ENCODE measurements at places on chromosomes 5 and 9.

GRCh38 chr9:37378613-37379004 lies 43.9 kb upstream of the GRHPR start:
- no peak for DNase-seq

DNA sequence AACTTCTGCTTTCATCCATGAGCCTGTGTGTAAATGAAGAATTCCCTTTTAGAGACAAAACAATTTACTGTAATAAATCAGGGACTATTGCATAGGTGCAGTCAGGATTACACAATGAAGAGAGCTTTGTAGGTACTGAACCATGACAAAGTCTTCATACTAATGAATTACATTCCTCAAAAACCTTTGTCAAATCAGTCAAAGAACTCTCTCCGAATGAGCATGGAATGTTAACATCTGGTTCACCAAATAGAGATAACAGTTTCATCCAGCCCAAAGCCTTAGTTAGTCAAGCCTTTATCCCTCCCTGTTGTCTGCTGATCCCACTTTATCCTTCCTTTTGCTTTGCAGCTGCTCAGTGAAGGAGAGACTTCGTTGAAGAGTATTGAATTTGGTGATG lies 62.9 kb upstream of the DMRTA1 start:
- no peak for DNase-seq

DNA sequence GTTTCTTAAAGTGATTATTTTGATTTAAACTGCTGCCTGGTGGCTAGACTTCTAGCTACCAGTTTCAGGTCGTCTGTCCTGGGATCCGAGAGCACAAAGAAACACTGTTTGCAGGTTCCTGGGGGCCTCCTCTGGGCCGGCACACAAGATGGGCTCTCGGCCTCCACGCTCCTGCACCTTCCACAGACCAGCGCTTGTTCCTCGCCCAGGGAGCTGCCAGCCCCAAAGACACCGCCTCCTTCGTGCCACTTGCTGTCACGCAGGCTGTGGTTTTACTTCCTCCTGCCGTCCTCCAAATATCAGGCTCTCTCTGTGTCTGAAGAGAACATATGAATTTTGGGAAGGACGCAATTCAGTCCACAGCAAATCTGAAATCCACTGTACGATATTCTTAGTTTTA lies 105.8 kb downstream of the ROR2 start:
- DNase-seq = no peak

DNA sequence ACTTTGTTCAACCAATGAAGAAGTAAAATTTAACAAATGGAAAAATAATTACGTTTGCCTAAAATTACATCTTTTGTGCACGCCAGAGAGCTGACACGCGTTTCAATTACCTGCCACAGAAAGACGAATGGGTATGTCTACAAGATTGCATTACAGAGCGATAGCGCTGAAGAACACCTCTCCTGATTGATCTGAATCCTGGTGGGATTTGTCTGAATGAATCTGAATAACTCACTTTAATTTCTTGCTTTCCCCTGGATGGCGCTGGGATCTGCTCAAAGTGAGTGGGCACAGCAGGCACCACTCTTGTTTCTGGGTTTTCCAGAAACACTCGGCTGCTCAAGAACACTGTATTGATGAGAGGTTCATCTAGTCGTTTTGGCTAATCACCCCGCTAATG lies 148.8 kb upstream of the TBC1D2 start:
- DNase-seq = no peak

DNA sequence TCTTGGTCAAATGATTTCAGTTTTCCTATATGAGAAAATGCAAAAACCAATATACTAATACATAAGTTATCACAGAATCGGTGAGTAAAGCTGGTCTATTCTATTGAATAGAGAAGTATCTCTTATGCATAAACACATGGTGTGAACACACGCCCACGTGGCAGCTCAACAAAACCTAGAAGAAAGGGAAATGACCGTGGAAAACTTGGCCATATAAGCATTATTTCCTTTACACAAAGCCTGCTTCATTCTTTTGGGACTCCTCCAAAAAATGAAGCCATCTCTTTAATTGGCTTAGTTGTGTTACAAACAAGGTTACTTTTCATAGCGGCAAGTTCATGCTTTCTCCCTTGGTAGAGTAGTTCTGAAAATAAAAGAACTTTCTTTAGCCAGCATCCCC lies 183.2 kb downstream of the TMEM161B start:
- DNase-seq = no peak

DNA sequence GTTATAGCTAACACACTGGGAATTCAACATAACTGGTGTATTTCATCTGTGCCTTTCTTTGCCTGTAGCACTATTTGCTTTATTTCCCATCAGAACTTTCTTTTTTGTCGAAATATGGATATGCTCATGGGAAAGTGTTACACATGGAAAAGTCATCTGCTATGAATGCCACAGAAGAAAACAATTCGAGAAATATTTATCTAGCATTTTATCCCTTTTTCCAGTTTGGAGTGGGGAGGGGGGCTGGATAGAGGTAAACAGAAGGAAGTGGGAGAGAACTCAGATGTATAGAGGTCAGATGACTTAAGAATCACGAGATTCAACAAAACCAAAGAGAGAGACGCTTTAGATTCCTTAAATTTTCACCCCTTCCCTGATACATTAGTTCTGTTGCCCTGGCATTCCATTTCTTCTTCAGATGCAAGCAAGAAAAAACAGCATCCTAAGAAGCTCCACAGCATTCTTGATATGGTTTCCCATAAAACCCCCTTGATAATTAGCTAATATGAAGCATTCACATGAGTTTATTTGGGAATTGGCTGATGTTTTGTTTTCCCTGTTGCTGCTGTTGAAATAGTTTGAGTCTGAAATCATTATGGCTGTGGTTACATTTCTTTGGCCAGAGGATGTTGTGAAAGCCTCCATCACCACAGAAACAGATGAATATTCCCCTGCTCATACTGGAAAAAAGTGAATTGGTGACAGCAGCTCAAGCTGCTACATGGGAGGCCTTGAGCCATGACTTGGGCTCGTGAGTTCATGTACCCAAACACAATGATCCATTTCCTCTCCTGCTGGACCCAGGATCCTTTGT lies 335.8 kb upstream of the DAB2 start:
- no peak for DNase-seq

DNA sequence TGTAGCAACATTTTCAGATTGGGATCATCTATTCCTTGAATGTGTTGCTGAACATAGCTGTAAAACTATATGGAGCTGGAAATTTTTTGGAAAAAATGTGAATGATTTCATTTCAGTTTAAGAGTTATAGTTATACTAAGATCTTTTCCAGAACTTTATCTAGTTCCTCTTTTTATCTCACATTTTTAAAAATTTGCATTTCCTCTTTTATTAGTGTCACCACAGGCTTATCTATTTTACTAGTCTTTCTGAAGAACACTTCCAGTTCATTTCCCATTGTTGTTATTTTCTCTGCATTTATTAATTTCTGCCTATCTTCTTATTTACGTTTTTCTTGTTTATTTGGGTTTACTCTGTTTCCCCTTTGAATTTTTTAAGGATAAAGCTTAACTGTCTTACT lies 46.0 kb upstream of the FSTL4 start:
- DNase-seq = no peak

DNA sequence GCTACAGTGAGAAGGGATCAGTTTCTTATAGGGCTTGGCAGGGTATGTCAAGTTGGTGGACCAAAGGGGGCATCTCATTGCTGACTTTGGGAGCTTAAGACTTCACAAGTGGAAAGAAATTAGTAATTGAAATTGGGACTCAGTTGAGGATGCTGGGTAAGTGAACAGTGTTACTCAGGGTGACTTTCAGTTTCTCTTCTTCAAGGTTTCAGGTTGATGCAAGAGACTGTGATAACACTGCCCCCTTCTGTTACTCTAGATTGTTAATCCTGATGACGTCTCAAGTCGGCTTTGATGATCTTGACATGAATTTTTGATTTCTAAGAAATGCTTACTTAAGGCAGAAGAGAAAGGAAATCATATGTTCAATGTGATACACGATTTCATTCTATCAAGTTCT lies 21.3 kb downstream of the KCTD16 start:
- no peak for DNase-seq

DNA sequence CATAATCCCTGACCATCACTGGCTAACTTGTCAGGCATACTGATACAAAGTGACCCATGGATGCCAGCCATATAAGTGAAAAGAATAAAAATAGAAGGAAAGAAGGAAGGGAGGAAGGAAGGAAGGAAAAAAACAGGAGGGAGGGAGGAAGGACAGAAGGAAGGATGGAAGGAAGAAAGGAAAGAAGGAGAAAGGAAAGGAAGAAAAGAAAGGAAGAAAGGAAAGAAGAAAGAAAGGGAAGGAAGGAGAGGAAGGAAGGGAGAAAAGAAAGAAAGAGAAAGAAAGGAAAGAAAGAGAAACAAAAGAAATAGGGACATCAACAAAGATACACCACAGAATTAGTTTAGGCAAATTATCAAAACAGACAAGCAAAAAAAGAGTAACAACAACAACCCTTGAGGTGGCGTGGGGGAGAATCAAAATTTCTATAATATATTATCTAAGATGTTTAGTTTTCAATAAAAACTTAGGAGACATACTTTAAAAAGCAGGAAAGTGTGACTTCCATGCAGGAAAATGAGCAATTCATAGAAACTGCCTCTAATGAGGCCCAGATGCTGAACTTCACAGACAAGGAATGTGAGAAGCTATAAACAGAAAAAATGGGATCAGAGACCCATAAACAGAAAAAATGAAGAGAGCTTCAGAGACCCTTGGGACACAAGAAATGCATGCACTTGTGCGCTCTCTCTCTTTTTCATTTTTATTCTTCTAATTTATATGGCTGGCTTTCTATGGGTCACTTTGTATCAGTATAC lies 96.1 kb upstream of the NFIL3 start:
- DNase-seq = no peak

GRCh38 chr5:110072651-110073050 lies 382.9 kb downstream of the MAN2A1 start:
- DNase-seq = no peak

DNA sequence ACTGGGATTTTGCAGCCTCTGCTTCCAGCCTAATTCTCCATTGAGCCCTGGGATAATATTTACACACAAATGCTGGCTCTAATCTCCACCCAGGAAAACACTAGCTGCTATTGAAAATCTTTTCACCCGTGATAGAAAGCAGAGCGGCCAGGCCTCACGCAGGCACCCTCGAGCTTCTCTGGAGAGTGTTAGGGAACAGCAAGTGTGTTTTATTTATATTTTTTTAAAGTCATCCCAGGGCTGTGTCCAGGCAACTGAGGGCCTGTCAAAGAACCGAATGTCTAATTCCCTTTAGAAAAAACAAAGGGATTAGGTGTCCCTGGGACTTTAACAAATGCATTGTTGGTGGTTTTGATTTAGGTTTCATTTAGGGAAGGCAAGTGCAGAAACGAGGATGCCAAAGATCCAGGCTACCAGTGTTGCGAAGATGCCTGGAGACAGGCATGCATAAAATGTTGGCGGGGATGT lies 51.2 kb upstream of the SPRY4 start:
- no peak for DNase-seq

GRCh38 chr9:19208653-19209052 lies 21.8 kb upstream of the DENND4C start:
- no peak for DNase-seq

- peak; percentile 11 for DNase-seq
These were observed 536 bp downstream of the PCDHAC1 start for GRCh38 chr5:140926443-140927227.

GRCh38 chr5:2011481-2012411 lies 129.0 kb upstream of the IRX4 start:
- DNase-seq = no peak

Measured in stimulated activated CD4-positive, alpha-beta T cell treated with anti-CD3 and anti-CD28 coated beads, Interleukin-4, amount 100 ng/mL, for 48 hours (primary cell).